MM.1S (cell line): ENCODE measurements at places on chromosomes 1 and 21.

- DNase-seq = peak; percentile 23
These were observed 51.4 kb downstream of the KIF21B start for GRCh38 chr1:200971955-200972711.

GRCh38 chr1:67431869-67432578 is 1.8 kb upstream of the SERBP1 start:
- no peak for DNase-seq

DNA sequence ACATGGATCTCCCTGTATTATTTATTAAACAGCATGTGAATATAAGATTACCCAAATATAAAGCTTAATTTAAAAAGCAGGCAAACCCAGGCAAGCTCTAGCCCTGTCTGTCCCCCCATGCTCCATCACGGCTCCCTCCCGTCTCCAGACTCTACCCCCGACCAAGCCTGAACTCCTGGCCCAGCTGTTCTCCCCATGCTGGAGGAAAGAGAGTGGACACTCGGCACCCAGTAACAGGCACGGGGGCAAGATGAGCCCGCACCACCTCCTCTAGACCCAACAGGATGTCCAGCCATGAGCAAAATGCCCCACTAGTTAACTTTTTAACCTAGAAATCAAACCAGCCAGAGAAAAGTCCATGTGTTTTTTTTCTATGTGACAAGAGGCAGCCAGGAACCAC is 19.3 kb downstream of the SLC19A1 start:
- DNase-seq = no peak

DNA sequence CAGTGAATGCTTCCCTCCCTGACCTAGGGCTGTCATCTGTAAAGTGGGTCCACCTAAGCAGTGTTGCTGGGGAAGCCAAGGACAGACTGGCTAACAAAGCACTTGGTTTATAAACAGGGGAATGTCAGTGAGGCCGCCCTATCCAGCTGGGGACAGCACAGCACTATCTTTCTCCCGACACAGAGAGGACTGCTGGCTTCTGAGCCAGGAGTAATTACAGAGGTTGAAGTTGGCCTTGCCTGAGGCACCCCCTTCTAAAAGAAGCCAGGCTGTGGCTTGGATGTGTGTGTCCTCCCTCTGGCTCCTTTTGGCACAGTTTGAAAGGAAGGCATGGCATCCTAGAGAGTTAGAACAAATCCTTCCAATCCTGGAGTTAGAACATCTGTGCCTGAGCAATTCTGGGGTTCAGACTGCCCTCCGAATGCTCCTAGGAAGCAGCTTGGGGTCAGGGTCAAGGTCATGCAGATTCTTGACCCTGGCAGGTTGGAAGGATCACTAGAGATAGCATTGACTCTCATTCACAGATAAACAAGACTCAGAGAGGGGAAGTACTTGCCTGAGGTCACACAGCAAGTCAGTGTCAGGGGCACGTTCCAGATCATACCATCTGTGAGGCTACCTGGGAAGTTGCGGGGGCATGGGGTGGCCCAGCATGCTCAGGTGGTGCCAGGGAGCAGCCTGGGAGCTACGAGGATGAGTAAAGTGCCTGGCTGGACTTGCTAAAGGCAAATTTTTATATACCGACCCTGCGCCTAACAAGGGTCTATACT is 1.3 kb upstream of the LDLRAP1 start:
- no peak for DNase-seq

- DNase-seq = no peak
These were observed 1402.0 kb downstream of the MRPL39 start for GRCh38 chr21:24205319-24205718.

DNA sequence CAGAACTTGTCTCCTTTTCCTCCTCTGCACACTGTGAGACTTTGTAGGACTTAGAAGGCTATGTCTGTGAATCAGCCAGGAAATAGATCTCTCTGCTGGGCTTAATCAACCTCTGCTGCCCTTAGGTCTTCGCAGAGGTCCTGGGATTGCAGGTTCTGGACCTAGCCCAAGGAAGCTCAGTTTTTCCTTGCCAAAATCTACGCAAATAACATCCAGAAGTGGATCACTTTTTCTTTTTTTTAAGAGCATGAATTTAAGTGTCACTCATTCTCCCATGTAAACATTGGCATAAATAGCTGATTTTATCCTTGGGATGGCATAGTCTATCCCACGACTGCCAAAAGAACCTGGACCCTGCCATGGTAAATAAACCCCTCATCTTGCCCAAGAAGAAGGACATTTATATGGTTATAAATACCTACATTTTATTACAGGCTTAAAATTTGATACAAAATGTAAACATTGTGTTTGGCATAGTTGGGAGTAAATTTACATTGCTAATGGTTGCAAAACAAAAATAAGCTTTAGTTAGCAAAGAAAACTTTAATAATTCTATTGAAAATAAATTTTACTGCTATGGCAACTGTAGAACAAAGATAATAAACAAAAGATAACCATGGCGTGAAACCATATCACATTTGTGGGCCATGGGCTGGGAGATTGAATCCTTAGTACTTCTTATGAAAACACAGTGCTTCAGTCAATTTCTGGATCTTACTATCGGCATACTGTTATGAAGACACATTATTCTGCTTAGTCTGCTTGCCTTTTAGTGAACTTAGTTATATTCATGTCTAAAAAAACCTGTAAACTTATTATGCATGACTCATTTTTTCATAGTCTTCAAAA is 24.5 kb upstream of the DISC1 start:
- peak; percentile 5 for DNase-seq

- DNase-seq = no peak
These were observed 86.4 kb downstream of the MIS18A start for GRCh38 chr21:32192291-32193097.
